Hematopoietic multipotent progenitor cell treated with erythropoietin and hydrocortisone succinate and interleukin-3 and kit ligand, for 8 days (in vitro differentiated cells): ENCODE measurements at places on chromosomes 12 and 14.

- DNase-seq: no peak
Observed at GRCh38 chr12:108678104-108678730, 44.5 kb upstream of the SELPLG start.

GRCh38 chr14:59208224-59208814, 19.9 kb downstream of the DAAM1 start:
- DNase-seq: no peak

DNA sequence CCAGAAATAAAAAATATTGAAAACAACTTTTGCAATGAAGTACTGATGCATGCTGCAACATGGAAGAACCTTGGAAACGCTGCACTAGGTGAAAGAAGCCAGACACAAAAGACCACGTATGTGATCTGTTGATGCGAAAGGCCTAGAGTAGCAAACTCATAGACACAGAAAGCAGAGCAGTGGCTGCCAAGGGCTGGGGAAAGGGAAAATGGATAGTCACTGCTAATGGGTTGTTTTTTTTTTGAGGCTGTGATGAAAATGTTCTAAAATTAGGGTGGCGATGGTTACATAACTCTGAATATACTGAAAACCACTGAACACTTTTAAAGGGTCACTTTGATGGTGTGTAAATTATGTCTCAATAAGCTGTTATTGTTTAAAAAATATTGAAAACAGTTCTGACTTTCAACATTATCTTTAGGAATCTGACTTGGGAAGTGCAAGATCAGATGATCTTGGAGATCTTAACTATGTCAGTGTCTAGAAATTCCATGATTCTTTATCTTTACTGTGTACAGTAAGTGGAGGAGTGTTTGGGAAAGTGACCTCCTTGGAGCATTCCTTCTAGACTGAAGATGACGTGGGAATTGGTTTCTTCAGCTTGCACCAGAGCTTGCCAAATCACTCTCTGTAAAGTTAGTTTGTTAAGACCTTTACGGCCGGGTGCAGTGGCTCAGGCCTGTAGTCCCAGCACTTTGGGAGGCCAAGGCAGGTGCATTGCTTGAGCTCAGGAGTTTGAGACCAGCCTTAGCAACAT, 12.4 kb downstream of the MLXIP start:
- DNase-seq: no peak

DNA sequence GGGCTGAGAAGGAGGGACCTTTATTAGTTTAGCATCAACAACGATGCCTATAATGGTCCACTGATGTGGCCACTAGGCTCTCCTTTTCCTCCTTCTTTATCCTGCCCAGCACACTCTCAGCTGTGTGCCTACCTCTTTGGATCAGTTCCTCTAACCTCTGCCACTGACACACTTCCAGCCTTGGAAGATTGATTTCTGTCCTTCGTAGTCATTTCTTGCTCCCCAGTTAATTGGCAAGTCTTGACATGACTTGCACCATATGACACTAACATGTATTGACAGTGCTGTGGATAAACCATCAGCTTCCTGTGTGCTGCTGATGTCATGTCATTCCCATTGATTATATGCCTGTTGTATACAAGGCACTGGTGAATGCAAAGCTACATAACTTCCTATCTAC, 90.2 kb upstream of the PLEKHG7 start:
- DNase-seq: no peak

DNA sequence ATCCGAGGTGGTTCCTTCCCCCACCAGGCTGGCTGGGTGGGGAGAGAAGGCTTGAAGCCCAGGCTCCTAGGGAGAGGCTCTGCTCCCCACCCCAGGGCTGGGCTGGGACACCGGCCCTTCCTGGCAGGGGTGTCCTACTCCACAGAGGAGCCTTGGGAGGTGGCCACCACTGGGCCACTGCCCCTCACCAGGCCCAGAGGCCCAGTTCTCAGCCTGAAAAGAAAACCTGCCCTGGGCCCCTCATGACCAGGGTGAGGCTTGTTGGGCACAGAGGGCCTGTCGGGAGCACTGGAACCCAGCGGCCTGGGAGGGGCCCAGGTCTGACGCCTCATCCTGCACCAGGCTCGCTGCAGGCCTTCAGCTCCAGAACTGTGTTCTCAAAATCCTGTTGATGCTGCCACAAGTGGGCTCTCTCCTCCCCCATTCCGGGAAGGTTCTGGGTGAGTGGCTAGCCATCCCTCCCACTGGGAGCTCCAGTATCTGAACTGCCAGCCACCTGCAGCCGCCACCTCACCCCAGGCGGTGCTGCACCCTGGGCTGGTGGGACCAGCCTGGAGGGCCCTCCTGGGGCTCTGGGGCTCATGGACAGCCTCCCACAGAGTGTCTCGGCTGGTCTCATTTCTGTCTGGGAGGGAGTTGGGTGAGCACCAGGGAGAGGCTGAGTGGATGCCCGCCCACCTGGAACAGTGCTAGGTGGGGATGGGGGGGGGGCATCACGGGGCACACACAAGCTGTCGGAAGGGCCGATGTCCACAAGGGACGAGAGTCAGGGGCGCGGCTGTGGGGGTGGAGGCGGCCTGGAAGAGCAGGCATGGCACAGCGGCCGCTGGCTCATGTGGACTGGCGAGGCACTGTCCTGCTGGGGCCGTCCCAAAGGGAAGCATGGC, 11.8 kb downstream of the BAG5 start:
- DNase-seq: no peak

GRCh38 chr14:94045563-94046345, 19.6 kb downstream of the OTUB2 start:
- DNase-seq: no peak

GRCh38 chr14:96629558-96630222, 127.5 kb downstream of the PAPOLA start:
- DNase-seq: no peak

- no peak for DNase-seq
Observed at GRCh38 chr12:82937151-82937550, 250.4 kb downstream of the TMTC2 start.

DNA sequence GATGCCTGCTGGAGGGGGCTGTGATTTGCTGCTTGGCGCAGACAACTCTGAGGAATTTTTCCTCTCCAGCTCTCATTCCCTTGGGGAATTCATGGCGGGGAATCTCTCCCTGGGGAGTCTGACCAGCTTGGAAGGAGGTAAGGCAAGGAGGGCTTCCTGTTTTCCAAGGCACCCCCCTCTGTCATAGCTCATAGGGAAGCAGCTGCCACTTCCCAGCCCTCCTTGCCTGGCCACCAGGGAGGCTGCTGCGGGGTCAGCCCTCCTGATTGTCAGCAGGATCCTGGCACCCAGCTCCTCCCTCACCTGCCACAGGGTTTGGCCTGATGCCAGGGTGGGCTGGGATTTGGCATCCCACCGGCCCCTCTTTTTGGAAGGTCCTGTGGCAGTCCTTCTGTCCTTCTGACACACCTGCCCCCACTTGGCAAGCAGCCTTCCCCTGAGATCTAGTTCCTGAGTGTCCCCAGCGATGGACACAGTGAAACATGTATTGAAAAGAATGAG, 74.9 kb downstream of the TSPAN9 start:
- no peak for DNase-seq
